ENCODE measurements at places on chromosomes 3 and 15. TPM values are rescaled to one million over a fixed set of nuclear protein-coding genes. Genes with fewer than 3 reads are reported as not detected.

Gene PCSK6
- 2.4 TPM for total RNA-seq

Gene TRAT1
- total RNA-seq = 9.1 TPM

Gene PRR23A
- total RNA-seq = not detected

Gene GHSR
- total RNA-seq = 0.38 TPM

Gene SLC28A2
- not detected for total RNA-seq

Gene TAGLN3
- total RNA-seq = not detected

Gene APOD
- not detected for total RNA-seq

Gene SPTBN5
- 5.2 TPM for total RNA-seq

Gene ARIH2
- total RNA-seq = 243 TPM

Gene PPARG
- not detected for total RNA-seq

Gene PPP1R14D
- total RNA-seq = not detected

Gene ZNF860
- 0.10 TPM for total RNA-seq

Gene PRICKLE2
- total RNA-seq = 0.07 TPM

Gene MOBP
- total RNA-seq = not detected

Gene RFT1
- total RNA-seq = 13.3 TPM

Gene DHFR2
- 3.9 TPM for total RNA-seq

Gene TXNRD3
- total RNA-seq = 0.77 TPM

Measured in natural killer cell (primary cell).